ENCODE measurements at places on chromosomes 11 and 22. TPM values are rescaled to one million over a fixed set of nuclear protein-coding genes. Genes with fewer than 3 reads are reported as not detected.

LDHAL6A gene
- total RNA-seq = not detected

LRRC4C gene
- 0.27 TPM for total RNA-seq

TSSK2 gene
- not detected for total RNA-seq

OR5A1 gene
- total RNA-seq = not detected

CALCA gene
- not detected for total RNA-seq

PRODH gene
- total RNA-seq = not detected

PIWIL4 gene
- 2.7 TPM for total RNA-seq

DDIAS gene
- 14.3 TPM for total RNA-seq

SPCS2 gene
- total RNA-seq = 43.5 TPM

SLC22A9 gene
- not detected for total RNA-seq

MUS81 gene
- 31.8 TPM for total RNA-seq

SCGB1A1 gene
- not detected for total RNA-seq

NAALADL1 gene
- total RNA-seq = 9.7 TPM

CAPRIN1 gene
- total RNA-seq = 295 TPM

GGTLC3 gene
- total RNA-seq = not detected

SOX6 gene
- total RNA-seq = 1.8 TPM

SPECC1L gene
- total RNA-seq = 43.2 TPM

Measured in fibroblast of the aortic adventitia (primary cell).